ENCODE measurements at places on chromosomes 5 and 9.

DNA sequence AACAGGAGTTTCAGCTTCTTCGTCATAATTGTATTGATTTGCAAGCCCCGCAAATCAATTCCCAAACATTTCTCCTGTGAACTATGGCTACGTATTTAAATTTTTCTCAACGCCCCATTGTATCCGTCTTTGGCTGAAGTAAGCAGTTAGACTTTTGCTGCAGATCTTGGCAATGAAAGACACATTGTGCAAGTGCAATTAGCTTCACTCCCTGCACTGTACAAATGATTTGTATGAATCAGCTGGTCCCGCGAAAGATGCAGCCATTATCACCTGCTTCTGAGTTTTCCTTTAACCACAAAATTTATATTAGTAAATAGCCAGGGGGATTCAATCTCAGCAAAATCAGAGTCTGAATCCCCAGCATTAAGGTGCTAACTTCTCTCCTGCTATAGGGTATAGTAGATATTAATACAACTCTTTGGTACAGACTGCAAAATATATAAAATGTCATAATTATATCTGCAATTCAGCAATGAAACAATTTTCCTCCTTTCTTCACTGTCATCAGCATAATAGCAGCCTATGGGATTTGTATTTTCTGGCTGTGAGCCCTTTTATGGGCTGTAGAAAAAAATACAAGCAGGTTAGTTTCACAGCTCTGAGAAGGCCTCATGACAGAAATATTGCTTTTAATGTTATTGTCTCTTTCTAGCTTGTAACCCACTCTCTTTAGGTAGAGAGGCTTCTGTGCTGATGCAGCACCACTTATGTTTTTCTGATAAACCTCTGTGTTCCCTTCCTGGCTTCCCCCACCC lies 68.4 kb upstream of the SMARCA2 start:
- DNase-seq, result no peak

DNA sequence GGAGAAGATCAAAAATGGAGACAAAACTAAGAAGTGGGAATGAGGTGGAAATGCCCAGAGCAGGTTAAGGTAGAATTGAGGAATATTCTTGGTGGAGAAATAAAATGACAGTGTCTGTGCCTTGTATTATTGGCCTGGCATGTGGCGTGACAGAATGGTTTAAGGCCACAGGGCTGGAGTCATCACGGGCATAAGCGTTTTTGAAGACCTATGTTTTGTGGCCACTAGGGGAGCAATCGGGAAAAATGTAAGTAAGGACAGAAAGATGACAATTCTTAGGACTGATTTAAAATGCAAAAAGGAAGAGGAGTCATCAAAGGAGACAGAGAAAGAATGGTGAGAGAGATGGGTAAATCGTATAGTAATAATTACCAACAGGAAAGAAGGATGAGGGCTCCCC lies 72.2 kb upstream of the EPB41L4A start:
- no peak for DNase-seq

- DNase-seq, result no peak
Observed at GRCh38 chr5:19885040-19885824, 102.8 kb downstream of the CDH18 start.

DNA sequence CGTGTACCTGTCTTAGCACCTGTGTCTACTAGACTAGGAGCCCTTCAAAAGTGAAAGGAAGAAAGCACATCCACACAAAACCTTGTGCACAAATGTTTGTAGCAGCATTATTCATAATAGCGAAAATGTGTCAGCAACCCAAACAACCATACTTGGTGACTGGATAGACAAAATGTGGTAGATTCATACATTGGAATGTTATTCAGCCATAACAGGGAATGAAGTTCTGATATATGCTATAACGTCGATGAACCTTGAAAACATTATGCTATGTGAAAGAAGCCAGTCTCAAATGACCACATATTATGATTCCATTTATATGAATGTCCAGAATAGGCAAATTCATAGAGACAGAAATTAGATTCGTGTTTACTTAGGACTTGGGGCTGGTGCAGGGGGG lies 57.8 kb upstream of the LARP1 start:
- DNase-seq, result no peak

DNA sequence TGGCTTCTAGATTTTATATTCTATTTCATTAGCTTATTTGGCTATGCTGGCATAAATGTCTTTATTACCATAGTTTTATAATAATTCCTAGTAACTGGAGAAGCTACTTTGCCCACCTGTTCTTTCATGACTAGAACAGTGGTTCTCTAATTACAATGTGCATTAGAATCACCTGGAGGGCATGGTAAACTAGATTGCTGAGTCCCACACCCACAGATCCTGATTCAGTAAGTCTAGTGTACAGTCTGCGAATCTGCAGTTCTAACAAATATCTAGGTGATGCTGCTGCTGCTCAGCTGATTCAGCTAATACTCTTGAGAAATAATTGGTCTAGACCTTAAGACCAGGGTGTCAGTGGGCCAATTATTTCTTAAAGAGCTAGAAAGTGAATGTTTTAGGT lies 35.5 kb downstream of the RNF38 start:
- no peak for DNase-seq

DNA sequence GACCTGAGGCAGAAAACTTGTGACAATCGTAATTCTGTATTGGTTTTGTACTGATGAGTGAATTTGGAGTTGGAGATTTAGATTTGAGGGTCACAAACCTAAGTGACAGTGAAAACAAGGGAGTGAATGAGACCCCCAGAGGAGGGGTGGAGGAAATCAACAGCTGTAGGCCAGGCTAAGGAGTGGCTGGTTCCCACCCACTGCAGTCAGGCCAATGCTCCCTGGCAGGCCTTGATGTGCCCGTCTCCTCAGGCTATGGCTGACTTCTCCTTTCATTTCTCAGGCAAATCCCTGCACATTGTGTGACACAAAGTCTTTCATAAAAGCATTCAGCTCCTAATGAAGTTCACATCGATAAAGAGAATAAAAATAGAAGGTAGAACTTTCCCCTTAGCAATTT lies 557.6 kb downstream of the CETN3 start:
- DNase-seq, result no peak

- DNase-seq, result no peak
Observed at GRCh38 chr9:98085944-98086343, 29.4 kb downstream of the NANS start.

DNA sequence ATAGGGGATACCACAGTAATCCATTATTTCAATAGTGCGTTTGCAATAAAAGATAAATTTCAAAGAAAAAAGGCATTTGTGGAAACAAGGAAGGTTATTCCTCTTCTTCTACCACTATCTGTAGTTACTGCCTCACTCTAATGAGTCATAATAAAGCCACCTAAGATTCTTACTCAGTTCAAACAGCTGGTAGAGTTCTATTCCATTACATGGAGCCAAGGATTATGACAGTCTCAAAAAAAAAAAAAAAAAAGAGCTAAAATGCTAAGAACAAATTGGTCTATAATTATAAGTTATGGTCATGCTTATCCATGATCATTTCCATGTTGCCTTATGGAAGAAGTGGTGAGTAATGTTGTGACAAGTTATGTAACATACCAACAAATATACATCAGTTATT lies 46.3 kb downstream of the DENND1A start:
- DNase-seq, result no peak

DNA sequence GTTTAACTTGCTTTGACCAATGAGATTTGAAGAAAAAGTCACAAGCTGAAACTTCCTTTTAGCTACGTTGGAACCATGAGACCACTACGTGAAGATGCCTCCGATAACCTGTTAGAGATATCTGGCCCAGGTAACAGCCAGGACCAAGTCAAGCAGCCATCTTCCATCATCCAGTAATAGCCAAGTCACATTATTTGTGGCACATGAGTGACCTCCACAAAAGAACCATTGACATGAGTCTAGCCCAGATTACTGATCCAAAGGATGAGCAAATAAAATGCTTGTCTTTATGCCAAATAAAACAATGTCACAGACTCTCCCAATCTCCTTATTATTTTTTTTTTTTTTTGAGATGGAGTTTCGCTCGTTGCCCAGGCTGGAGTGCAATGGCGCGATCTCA lies 1.6 kb downstream of the DEPDC1B start:
- no peak for DNase-seq

- no peak for DNase-seq
Observed at GRCh38 chr9:117929868-117930267, 225.7 kb downstream of the TLR4 start.

DNA sequence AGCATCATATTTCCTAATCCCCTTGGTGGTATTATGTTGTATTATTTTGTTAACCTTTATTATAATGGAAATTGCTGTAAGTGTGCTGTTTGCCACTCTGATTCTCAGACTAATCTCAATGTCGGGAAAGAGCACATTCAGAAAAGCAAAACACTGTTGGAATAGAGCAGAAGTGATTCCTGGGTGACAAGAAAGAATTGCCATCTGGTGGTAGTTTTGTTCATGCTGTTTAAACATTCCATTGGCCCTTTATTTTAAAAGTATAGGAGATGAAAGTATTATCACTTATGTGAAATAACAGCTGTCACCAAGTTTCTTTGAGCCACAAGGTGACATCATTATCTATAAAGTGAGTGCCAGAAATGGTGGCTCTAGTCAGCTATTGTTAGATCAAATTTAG lies 301.3 kb upstream of the SGCD start:
- no peak for DNase-seq

DNA sequence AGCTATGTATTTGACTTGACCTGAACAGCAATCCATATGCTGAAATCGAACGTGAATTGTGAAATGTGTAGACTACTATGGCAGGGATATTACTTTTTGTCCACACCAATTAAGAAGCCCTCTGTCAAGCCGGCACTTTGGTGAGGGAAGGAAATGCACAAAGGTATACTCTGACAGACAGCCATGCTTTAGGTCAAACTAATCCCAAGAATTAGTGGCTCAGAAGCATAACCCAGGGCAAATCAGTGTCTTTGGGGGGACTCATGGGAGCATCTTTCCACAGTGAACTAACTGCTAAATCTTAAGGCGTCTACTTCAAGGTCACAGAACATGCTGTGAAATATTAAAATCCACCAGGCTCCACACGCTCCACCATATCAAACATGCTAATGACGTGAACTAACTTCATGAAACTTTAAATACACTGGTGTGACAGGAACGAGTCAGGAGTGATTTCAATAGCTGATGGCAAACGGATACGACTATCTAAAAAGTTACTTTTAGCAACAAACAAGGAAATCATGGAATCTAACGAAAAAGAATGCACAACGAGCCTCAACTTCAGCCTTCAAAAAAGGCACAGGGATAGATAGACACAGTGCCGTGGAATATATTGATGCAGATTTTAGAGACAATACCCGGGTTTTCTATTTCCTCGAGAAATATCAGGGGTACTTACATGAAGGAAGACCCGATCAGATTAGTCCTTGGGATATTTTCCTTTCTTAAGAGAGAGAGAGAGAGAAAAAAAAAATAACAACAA lies 527 bp downstream of the MEF2C start:
- DNase-seq, result no peak

DNA sequence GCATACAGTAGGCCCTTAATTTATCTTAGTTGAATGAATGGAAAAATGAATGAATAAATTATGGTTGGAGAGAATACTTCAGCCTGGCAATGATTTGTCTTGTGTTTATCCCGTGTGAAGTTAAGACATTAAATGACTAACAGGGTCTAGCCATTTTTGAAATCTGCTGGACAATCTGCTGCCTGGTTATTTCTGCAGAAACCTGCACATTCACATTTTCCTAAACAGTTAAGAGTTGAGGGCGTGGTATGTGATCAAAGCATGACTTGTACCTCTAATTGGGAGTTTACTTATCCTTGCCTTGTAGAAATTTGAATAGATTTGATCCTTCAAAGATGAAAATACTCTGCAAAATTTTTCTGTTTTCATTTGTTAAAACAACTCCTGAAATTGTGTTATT lies 34.6 kb upstream of the NDFIP1 start:
- DNase-seq, result no peak

DNA sequence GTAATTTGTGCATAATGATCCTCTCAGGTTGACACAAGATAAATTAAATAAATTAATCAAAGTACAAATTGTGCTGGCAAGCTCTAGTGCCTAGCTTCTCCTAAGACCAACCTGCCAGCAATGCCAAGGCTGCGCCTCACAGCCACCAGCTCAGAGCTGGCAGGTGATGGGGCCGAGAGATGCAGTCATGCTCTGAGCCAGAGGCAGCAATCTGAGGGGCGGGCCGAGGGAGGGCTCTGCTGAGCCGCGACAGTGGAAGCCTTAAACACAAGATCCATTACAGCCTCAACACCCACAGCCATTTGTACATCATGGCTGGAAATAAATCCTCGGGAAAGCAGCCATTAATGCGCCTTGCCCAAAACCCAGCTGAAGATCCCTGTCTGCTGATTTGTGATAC lies 20.3 kb downstream of the MED27 start:
- no peak for DNase-seq

DNA sequence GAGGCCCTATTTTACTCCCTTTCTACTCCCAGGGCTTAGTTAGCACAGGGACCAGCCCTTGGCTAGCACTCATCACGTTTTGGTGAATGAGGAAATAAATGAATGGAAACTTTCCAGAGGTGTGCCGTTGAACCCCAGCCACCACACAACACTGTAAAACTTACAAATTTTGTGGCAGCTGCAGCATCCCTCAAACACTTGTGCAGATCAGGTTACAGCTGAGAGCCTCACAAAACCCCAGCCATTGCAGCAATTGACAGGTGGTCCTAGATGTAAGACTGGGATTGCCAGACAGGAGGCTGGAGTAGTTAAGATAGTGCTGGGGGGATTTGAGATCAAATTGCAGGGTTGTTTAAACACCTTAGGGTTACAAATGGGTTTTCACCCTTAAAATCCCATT lies 482.2 kb upstream of the KIF2A start:
- DNase-seq, result no peak

DNA sequence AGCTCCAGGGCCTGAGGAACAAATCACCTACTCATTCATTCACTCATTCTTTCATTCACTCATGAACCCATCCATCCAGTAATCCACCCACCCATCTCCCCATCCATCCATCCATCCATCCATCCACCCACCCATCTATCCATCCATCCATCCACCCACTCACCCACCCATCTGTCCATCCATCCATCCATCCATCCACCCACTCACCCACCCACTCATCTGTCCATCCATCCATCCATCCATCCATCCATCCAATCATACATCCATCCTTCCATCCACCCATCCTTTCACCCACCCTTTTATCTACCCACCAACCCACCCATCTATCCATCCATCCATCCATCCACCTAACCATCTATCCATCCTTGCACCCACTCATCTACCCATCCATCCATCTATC lies 35.5 kb upstream of the SLC6A19 start:
- no peak for DNase-seq
